ENCODE measurements at places on chromosomes 5 and 9.

GRCh38 chr5:149325166-149325735 is 20.0 kb upstream of the GRPEL2 start:
- DNase-seq = peak; percentile 38

DNA sequence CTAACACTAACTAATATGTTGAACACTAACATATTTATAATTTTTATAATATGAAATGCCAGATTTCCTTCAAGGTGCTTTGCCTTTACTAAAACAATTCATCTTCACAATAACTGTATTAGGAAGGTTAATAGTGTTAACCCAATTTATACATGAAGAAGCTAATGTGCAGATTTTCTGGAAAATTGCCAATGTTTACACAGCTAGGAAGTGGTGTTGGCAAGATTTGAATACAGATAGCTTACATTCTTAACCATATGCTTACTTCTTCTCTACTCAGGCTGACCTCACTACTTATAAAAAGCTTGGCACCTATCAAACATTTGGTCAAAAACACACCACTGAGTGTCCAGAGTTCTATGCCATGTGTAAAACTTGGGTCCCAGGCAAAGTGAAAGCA is 445.4 kb upstream of the ITGA1 start:
- DNase-seq = no peak

- DNase-seq = no peak
Measured at GRCh38 chr5:151592855-151593408, 1.8 kb upstream of the FAT2 start.

DNA sequence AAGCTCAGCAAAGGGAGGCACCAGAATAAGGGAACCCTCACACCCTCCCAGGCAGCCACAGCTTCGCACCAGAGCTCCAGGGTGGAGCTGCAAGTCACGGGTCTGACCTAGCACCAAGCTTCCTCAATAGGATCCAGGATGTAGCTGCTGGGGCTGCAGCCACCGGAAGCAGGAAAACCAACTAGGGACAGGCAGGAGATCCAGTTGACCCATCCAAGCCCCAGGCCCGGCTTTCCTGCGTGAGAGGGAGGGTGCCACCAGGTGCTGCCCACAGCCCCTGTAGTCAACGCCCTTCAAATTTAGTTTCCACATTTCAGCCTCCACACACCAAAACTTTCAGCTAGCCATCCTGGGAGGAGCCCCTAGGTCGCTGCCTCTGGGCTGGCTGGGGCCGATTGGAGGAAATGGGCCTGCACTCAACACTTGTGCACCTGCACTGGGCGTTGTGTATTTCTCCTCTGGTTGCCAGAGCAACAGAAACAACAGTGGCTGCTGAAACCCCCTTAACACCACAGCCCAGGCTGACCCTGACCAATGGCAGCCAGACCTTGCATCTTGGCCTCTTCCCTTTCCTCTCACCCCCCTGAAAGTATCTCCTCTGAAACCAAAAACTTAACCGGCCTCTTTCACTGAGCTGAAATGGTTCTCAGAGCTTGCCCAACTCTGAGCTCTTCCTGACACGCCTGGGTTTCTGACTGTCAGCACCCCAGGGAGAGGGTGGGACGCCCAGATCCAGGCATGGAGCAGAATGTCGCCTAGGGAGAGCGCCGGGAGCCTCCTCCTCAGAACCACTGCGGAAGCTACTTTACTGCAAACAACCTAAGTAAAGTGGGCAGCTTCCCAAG is 226.5 kb upstream of the MAP3K1 start:
- DNase-seq = no peak

- no peak for DNase-seq
Measured at GRCh38 chr9:27628311-27628710, 55.0 kb upstream of the C9orf72 start.

Data from foreskin melanocyte (primary cell).